ENCODE measurements at places on chromosomes 11 and 22.
A peak's percentile ranks its signal among the peaks of the same experiment; 100 is the strongest.

DNA sequence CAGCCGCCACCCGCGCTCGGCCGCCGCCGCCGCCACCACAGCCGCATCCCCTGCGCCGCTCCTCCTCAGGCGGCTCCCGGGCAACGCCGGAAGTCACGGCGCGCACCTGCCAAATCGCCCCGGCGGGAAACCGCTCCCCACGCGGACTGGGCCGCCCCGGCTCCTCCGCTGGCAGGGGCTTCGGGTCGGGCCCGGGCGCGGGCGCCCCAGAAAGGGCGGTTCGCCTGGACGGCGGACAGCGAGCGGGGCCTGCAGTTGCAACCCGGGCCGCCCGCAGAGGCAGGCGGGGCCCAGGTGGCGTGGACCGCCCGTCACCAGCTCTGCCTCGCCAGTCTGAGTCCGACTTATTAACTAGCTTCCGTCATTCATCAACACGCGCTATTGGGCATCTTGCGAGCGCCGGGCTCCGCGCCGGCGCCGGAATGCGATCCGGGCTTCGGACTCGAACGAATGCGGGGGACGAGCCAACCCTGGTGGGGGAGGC lies at the start of gene HIRA:
Gene HIRA, minus strand, starts transcription at position 85 of the 484 bp plus-strand sequence. CDS start 257 bp downstream, outside the sequence.
- DNase-seq = peak; percentile 61

- no peak for DNase-seq
Measured at GRCh38 chr11:19816040-19816439, 103.4 kb downstream of the NAV2 start.

DNA sequence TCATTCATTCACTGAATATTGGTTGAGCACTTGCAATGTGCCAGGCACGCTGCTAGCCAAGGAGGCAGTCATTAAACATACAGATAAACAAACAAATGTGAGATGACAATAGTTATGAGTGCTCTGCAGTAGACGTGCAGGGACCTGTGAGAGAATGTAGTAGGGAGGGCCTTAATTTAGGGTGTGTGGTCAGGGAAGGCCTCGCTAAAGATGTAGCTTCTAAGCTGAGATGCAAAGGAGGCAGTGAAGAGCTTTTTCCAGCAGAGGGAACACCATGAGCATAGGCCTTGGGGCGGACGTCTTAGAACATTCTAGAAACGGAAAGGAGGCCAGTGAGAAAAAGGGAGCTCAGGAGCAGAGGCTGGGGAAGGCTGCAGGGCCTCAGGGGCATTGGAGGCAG lies 789 bp upstream of the NCF4 start:
- no peak for DNase-seq

DNA sequence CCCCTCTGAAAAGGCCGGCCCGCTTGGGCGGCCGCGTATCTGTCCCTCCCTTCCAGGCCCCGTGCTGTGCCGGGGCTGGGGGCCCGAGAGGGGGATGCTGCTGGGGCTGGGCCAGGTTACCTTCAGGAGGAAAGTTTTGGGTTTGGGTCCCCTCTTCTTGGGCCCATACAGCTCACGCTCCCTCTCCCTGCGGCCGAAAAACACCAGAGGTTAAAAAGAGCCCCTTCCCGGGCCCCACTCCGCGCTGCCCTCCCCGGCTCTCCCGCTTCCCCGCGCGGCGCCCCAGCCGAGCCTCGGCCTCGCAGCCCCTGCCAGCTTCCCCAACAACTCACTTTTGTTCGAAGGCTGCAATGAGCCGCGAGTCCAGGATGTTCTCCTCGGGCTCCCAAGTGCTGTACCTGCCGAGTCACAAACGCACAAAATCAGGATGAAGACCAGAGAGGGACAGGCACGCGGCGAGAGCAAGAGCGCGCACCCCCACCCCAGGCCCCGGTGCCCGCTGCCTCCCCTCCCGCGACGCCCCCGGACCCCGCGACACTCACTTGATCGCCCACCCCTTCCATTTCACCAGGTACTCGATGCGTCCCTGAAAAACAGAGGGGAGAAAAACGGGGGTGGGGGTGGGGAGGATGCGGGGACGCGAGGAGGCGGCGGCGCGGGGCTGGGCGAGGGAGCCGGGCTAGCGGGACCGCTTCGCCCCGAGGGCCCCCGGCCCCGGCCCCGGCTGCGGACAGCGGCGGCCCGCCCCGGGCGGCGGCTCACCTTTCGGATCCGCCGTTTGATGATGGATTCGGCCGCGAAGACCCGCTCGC lies 450 bp downstream of the CBX6 start:
- no peak for DNase-seq

DNA sequence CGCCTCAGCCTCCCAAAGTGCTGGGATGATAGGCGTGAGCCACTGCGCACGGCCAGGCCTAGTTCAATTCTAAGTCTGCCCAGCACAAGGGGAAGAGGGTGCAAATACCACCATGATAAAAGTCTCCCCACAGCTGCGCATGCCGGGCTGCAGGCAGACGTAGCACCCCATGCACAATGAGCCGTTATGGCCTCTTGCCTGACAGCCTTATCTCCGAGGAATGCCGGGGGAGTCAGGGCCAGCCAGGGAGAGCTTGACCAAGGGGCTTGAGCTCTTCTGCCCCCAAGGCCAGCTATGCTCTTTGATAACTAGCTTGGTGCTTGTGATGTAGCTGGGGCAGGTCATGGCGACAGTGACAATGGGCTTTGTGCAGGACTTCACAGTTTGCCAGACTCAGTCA lies 13.7 kb upstream of the SCUBE1 start:
- DNase-seq = no peak

DNA sequence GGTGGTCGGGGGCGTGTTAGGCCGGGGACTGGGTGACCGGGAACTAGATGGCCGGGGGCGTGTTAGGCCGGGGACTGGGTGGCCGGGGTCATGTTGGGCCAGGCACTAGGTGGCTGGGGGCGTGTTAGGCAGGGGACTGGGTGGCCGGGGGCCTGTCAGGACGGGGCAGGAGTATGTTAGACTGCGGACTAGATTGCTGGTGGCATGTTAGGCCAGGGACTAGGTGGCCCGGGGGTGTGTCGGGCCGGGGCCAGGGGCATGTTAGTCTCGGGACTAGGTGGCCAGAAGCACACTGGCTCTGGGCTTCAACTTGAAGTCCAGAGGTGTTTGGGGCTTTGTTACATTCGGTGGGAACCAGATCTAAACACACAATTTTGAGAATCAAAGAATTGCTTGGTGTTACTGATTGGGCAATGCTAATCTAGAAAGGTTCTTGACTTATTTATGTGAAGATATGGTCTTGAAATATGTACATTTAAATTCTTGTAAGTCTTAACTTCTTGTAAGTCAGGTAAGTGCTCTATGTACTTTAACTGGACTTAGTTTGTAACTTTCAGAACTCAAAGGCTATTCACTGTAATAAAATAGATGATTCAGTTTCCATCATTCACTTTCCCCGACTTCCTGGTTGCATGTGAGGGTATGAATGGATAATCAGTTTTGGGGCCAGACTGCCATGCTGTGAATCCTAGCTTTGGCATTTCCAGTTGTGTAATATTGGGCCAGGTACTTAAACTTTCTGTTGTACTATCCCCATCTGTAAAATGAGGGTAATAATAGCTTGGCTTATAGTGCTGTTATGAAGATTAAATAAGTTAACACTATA lies 1.1 kb downstream of the EXT2 start:
- DNase-seq = no peak

DNA sequence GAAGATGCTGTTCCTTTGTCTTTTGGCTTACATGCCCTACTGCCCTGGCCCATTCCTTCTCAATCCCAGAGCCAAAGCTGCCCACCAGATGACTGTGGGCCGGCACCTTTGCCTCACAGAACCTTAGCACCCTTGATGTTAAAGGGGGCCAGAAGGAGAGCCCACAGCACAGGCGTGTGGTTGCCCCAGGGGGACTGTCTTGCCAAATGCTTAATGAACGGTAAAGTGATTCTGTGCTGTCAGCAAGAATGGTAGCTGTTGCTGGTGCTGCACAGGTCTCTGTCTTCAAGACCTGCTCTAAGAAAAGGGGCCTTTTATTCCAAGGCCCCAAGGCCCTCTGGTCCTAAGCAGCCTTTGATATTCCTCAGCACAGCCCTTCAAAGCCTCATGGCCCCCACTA lies 113.3 kb downstream of the MORC2 start:
- no peak for DNase-seq

- no peak for DNase-seq
Measured at GRCh38 chr22:50696799-50697561, 24.4 kb downstream of the SHANK3 start.

DNA sequence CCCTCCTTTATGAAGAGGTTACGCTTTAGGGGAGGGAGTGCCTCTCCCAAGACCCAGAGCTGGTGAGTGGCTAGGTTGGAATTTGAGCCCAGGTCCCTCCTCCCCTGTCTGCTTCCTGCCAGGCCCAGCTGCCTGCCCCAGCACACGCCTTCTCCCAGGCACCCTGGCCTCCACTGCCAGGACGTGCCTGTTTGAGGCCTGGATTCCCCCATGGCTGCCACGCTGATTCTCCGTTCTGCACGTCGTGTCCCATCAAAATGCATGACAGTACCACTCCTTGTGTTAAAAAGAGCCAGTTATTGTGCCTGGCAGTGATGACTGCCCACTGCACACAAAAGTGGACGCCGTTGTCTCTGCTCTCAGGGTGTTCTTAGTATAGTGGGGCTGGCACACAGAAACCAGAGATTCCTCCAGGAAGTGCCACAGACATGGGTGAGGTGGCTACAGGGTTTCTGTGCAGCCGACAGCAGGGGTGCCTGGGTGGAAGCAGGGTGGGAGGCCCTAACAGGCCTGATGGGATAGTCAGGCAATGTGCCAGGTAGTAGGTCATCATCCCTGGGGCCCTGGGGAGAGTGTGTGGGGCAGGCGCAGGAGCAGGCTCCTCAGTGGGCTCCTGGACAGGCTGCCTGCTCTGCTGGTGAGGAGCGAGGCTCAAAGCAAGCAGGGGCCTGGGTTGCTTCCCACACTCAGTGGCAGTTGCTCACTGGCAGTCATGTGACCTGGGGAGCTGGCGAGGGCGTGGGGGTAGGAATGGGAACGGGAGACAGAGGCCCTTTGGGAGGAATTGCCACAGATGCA lies 24.2 kb downstream of the MED15 start:
- DNase-seq = no peak

GRCh38 chr11:69484427-69485259 lies 3.2 kb downstream of the LINC01488 start:
- DNase-seq = no peak

GRCh38 chr11:57458410-57459163 lies 1.7 kb upstream of the RTN4RL2 start:
- DNase-seq = peak; percentile 28

GRCh38 chr11:73445980-73446379 lies 69.8 kb downstream of the RELT start:
- DNase-seq = no peak

GRCh38 chr11:36016263-36016662 lies 72.4 kb downstream of the LDLRAD3 start:
- DNase-seq = no peak

DNA sequence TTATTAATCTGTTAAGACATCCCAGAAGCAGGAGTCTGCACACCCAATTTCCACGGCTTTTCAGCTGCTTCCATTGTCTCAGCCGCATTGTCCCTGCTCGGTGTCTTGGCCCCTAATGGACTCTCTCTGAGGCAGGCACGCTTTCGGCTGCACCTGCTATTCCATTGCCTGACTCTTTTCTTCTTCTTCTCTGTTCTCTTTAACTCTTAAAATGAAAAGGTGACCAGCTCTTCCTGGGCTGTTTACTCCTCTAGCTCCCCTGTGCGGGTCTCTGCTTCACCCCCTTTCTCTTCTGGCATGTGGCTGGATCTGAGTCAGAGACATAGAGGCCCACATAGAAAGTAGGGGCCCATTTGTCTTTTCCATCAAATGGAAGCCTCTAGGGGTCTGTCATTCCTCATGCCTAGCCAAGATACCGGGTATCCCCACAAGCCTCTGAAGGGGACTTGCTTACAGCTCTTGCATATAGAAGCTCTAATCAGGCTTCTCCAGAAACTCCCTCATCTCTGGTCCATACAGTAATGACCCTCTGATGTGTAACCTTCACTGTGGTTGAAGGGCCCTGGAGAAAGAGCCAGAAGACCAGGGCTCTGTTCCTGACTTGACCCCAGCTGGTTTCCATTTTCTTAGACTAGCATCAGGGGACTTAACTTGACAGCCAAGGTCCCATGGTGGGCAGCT lies 243.9 kb downstream of the ST3GAL4 start:
- no peak for DNase-seq

GRCh38 chr11:12449961-12450715 lies 72.8 kb downstream of the PARVA start:
- DNase-seq = no peak

DNA sequence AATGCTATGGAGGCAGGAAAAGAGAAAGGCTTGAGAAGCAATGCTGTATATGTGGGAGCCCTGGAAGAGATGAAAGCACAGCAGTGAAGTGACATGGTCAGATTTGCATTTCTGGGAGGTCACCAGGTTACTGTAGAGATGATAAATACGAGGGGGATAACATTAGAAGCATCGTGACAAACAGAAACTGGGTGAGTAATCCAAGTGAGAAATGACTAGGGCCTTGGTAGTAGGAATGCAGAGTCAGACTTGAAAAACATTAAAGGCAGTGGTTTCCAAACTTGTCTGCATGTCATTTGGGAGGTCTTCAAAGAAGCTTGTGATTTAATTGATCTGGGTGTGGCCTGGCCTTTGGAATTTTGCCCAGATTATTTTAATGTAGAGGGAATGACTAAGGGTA lies 43.9 kb downstream of the CCDC34 start:
- DNase-seq = no peak

- DNase-seq = no peak
Measured at GRCh38 chr22:49564054-49564453, 263.6 kb downstream of the BRD1 start.

DNA sequence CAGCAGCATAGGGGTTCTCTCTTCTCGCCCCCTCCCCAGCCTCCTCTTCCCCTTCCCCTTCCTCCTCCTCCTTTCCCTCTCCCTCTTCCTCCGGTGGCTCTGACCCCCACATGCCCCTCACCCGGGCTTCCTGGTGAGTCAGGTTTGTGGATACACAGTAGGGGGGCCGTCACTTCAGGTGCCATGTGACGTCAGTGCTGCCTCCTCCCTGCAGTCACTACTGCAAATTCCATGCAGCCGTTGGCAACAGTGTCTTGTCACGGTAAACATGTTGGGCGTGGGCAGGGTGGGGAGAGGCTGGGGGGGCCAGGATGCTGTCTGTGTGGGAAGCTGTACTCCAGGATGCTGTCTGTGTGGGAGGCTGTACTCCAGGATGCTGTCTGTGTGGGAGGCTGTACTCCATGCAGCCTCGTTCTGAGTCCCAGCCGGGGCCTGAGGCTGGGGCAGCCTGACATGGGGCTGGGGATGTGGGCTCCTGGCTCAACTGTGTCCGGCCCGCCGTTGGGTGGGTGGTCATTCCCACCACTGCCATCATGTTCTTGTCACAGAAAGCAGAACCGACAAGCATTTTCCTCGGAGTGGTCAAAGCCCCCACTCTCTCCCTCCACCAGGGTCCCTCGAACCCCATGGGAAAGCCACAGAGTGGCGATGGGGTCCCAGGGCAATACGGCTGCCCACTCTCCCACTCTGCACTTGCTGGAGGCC lies 2.4 kb upstream of the MUC2 start:
- DNase-seq = no peak

GRCh38 chr22:28331695-28332094 lies 347.9 kb downstream of the TTC28 start:
- no peak for DNase-seq

GRCh38 chr22:43923631-43924464 lies at the start of gene PNPLA3:
Gene PNPLA3 (plus strand): TSS chr22:43923805. CDS start chr22:43923912, 107 bp downstream.
- peak; percentile 72 for DNase-seq
